ENCODE measurements at places on chromosomes 2 and 18.

DNA sequence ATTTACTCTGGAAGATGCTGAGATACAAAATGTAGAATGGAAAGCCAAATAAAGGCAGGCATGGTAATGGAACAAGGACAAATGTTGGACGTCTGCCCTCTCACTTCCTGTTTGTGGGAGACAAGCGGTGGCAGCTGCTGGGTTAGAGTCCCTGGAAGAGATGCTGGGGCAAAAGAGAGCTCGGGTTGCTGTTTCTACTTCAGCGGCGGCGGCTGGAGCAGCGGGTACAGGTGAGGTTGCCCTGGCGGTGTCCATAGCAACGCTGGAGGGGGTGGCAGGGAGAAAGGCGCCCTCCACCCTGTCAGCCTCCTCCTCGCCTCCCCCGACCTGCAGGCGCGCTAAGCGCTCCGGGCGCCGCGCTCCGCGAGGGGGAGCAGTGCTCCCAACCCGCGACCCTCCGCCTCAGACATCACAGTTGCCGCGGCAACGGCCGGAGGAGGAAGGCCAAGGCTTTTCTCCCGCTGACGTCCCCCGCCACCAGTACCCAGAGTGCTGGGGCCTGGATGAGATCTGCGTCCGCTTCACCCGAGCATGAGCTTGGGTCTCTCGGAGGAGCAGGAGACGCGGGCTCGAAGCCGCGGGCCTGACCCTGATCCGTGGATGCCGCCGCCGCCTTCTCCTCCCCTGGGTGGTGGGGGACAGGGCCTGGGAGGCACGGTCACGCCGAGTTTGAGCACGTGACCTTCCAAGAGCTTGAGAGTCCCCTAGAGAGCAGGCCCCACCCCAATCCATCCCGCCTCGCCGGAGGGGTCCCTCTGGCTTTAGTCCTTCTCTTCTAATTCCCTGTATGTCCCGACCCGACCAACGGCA is 65.6 kb downstream of the NOL4 start:
- DNase-seq, result no peak

DNA sequence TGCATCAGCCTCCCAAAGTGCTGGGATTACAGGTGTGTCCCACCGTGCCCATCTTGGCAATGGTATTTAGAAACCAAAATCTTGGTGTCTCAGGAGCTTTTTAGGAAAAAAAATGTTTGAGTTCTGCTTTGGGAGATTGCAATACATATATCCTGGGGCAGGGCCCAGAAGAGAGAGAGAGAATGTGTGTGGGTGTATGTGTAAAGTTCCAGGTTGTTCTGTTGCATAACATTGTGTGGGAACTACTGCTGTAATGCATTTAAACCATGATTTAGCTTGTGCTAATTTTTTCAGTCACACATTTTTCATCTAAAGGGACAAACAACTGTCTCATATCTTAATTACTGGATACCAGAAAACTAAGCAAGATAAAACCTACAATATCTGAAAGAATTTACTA is 70.8 kb upstream of the NABP1 start:
- DNase-seq, result no peak

- DNase-seq, result no peak
Observed at GRCh38 chr2:65030476-65031332, 25.5 kb upstream of the CEP68 start.

GRCh38 chr2:60520151-60520876 is 33.1 kb downstream of the BCL11A start:
- DNase-seq, result no peak

GRCh38 chr2:69082430-69082997 is 69.5 kb downstream of the ANTXR1 start:
- no peak for DNase-seq

DNA sequence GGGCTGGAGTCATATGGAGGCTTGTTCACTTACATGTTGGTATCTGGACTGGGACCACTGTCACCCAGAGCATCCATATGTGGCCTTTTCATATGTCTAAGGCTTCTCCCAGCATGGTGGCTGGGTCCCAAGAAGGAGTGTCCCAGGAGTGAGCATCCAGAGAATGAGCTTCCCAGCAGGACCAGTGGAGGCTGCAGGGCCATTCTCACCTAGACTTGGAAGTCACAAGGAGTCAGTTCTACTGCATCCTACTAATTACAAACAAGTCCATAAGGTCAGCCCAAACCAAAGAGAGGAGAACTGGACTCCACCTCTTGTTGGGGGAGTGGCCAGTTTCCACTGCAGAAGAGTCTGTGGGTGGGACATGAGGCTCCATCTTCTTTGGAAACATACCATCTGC is 5.1 kb upstream of the TEX51 start:
- DNase-seq, result no peak

- DNase-seq, result no peak
Observed at GRCh38 chr2:180695586-180696401, 284.6 kb upstream of the UBE2E3 start.

GRCh38 chr2:75728614-75729419 is 18.1 kb upstream of the GCFC2 start:
- no peak for DNase-seq
